Right lobe of liver (tissue), 6 donors: ENCODE measurements at places on chromosomes 1 and 21.

DNA sequence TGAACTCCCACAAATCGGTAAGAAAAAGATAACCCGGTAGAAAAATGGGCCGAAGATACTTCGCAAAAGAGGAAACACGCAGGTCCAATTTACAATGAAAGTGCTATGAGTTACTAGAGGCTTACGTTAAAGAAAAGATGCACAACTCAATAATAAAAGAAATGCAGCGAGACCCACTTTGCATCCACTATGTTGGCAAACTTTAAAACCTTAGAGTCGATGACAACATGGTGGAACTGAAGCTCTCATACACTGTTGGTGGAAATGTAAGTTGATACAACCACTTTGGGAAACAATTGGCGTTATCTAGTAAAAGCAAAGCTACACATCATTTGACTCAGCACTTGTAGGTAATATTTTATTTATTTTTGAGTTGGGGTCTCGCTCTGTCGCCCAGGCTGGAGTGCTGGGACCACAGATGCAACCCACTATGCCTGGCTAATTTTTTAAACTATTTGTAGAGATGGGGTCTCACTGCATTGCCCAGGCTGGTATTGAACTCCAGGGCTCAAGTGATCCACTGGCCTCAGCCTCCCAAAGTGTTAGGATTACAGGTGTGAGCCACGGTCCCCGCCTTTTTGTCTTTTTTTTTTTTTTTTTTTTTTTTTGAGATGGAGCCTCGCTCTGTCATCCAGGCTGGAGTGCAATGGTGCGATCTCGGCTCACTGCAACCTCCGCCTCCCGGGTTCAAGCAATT, 696 bp upstream of the GPATCH3 start:
- DNase-seq, result no peak

GRCh38 chr1:77899647-77900320, 11.4 kb downstream of the NEXN start:
- DNase-seq, result no peak

- no peak for DNase-seq
These were observed 23.9 kb downstream of the GPR161 start for GRCh38 chr1:168112673-168113305.

DNA sequence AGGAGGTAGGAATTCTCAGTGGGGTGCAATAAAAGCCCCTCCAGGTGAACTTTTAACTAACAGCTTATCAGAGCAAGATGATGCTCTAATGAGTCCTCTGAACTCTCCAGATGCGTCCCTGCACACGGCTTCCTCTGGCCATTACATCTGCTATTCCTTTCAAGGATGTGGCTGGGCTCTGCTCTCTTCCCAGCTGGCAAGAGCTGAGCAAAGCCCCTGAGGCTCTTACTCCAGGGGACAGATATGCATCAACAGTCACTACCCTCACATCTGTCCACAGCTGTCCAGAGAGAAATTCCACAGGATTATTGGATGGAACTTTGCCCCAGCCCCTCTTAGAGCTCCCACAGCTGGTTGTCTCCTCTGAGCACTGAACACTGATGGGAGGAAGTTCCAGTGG, 267.8 kb downstream of the C1orf94 start:
- DNase-seq, result no peak

DNA sequence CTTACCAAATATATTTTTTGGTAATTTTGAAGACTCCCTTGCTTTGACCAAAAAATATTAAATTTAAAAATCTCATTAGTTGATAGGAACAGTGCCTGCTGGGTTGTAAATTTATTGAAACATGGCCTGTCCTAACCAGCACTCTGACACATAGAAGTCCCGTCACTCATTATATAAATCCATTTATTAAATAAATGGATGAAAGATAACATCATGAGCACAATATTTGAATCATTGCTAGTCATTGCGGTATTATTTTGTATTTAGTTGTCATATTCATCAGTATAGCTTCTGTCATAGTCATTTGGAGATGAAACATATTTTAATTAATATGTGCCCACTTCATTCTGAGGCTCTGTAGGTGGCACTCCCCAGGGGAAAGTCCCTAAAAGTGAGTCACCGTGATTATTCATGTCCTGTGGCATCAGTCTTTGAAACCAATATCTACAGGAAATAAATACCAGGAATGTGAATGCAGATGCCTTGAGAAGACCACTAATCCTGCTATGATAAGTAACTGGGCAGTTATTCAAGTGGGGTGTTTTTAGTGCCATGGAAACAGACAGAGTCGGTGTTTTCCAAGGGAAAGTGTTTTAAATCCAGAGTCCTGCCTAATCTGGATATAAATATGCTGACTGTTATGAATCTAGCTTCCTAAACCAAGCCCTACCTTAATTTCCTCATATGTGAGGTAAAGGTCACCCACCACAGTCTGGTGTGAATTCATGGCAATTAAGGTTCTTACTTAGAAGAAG, 302.0 kb downstream of the DUSP10 start:
- DNase-seq, result no peak

GRCh38 chr21:42654179-42654912, 925 bp downstream of the PDE9A start:
- DNase-seq, result no peak

DNA sequence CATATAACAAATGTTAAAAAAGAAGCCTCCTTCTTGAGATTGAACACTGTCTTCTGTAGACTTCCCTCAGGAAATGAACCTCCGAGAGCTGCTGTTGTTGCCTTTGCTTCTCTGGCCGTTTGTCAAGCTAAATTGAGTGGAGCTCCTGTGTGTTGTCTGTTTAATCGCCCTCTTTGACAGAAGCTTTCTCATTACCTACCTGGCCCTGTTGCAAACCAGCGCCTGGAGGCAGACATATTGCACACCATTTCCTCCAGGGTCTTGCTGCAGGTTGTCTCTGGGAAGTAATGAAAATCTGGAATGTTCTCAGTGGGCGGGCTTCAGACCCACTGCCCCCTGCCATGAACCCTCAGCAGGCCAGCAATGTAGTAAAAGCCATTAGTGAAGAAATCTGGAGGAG, 83.3 kb downstream of the GABPA start:
- DNase-seq, result no peak

DNA sequence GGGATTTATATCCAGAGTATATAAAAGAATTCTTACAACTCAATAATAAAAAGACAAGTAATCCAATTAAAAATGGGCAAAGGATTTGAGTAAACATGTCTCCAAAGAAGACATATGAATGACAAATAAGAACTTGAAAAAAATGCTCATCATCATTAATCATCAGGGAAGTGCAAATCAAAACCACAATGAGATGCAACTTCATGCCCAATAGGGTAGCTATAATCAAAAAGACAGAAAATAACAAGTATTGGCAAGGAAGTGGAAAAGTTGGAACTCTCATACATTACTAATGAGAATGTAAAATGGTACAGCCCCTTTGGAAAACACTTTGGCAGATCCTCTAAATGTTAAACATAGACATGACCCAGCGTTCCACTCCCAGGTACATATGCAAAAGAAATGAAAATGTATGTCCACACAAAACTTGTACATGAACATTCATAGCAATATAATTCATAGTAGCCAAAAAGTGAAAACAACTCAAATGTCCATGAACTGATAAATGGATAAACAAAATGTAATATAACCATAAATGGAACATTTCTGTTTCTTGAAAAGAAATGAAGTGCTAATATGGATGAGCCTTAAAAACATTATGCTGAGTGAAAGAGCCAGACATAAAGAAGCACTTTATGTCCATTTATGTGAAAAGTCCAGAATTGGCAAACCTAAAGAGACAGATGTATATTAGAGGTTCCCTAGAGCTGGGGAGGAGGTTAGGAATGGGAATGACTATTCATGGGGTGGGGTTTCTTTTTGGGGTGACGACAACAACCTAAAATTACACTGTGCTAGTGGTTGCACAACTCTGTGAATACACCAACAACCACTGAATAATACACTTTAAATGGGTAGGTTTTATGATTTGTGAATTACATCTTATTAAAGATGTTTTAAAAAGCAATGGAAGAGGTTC, 259.7 kb downstream of the RHOU start:
- DNase-seq, result no peak

GRCh38 chr1:222697826-222698225, 14.5 kb downstream of the AIDA start:
- DNase-seq, result no peak

GRCh38 chr1:167059045-167059808, 30.9 kb downstream of the GPA33 start:
- peak; percentile 70 for DNase-seq

GRCh38 chr1:117616967-117617366, 11.1 kb downstream of the TENT5C start:
- DNase-seq, result no peak

DNA sequence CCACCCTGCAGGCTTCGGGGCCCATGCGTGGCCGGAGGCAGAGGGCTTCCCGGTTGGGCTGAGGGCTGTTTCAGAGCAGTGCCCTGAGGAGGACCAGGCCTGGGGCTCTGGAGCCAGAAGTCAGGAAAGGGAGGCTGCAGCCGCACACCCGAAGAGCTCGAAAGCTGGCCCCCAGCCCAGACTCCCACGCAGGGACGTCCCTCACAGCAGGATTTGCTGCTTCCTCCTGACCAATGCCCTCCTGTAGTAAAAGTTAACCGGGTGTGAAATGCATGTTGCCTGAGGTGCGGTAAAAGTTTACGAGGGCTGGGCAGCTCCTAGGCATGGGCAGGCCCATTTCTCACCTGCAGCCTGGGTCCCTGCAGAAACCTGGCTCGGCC, 101.5 kb upstream of the ARHGEF16 start:
- no peak for DNase-seq

GRCh38 chr1:62012095-62012494, 182.6 kb upstream of the L1TD1 start:
- no peak for DNase-seq

DNA sequence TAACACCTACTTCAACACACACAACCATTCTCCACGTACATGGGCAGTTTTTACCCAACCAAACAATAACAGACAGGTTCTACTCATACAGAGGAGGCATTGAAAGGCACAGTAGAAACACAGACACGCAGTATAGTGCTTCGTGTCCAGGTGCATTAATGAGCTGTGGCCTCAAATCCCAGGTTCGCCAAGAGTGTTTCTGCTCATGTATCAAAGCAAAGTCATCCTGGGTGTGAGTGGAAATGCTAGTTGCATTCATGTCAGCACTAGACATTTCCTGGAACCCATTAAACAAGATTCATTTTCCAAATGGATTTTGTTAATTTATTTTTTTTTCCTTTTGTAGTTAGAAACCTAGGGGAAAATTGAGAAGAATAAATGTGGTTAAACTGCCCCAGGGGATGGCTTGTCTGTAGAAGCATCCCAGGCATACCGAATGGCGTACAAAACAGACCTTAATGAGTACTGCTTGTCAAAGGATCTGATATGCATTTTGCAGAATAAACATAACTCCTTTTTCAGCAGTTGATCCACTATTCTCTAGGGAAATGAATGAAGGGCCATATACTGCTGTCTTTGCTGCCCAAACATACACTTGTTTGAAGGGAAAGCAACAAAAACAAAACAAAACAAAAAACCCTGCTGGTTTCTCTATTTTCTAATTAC, 298.6 kb upstream of the ST6GALNAC5 start:
- DNase-seq, result no peak

GRCh38 chr1:216688127-216688657, 35.0 kb downstream of the ESRRG start:
- no peak for DNase-seq

DNA sequence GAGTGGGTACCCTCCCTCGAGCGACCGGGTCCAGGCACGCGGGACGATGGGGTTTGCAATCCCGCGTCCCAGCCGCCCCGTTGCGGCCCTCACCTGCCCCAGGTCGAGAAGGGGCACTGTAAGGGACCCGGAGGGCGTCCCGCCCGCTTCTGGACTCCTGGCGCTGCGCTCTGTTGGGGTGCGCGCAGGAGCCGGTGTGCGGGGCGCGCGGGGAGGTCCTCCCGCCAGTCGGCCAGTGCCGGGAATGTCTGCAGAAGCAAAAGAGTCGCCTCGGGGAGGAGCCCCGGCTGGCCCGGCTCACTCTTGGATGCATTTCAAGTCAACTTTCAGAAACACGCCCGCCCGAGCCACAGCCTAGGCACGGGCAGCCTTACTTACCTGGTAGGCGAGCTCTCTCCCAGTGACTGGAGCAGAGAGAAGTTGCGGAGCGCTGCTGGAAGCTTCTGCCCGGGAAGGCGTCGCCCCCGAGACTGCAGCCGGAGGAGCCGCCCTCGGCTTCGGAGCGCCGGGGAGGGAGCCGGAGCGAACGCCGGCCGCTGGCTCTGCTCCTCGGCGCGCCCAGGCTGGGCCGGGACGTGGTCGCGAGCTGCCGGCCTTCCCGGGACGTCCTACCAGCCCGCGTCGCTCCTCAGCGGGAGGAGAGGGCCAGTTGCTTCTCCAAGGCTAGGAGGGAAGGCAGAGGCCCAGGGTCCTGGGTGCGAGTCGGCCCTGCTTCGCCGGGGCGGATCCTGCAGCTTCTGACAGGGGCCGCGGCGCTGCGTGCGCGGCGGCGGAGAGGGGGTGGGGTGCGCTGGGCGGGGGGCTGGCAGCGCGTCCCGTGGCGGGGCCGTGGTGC, at the start of gene LMX1A:
Gene LMX1A, minus strand, starts transcription at position 739 of the 835 bp plus-strand sequence. CDS start 1,156 bp downstream, outside the sequence.
- DNase-seq, result peak; percentile 50
